Activated B cell treated with CpG ODN at 0.5 μM for 24 hours (primary cell): ENCODE measurements at places on chromosomes 5 and 9.

- H3K27ac ChIP-seq = no peak overlapping the region
- H3K4me3 ChIP-seq = no peak overlapping the region
- no peaks in the 10 kb centered on the region for H3K36me3 ChIP-seq
Observed at GRCh38 chr5:132180134-132180745, 47.4 kb downstream of the P4HA2 start.

DNA sequence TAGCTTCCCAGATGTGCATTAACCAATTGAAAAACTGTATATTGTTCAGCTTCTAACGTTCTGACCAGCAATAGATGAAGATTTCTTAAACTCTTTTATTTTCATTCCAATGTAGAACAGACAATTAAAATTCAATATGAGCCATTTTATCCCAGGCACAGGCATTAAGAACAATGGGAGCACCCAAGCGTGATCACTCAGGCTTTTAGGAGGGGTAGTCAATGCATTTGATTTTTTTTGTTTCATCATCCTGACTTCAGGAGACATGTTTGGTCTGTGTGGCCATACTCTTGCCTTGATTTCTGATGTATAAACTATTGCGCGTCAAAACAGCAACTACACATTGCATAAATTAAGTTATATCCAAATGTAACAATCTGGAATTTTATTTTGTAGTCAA, 653.0 kb upstream of the RORB start:
- no peaks in the 10 kb centered on the region for H3K36me3 ChIP-seq
- no peak overlapping the region for H3K4me3 ChIP-seq
- DNase-seq = no peak
- no peaks in the 10 kb centered on the region for H3K27me3 ChIP-seq
- no peaks in the 10 kb centered on the region for H3K4me1 ChIP-seq

DNA sequence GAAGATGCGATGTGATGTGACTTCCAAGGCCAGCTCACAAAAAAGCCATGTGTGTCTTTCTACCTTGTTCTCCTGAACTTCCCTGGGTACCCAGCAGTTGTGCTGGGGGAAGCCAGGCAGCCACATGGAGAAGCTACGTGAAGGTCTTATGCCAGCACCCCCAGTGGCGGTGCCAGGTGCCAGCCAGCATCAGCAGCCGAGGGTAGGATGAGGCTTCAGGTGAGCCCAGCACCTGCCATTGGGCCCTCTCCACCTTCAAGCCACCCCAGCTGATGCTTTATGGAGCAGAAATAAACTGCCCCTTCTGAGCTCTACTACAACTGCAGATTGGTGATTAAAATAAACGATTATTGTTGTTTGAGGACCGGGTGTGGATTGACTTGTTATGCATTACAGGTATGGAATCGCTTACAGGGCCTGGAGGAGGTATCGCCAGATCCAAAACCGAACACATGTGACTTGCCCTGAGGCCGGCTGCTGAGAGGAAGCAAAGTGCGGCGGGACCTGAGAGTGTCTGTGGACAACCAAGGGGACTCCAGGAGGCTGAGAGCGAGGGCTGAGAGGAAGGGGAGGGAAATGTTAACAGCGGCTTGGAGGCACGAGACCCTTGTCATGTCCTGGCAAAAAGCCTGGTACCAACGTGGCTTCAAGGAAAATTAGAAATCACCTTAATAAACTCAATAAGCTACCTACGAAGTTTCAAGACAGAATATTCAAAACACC, 36.0 kb upstream of the OLFM1 start:
- H3K27me3 ChIP-seq = peaks cover 9% of the 10 kb centered on the region
- H3K4me3 ChIP-seq = no peak overlapping the region
- peaks cover 17% of the 10 kb centered on the region for H3K4me1 ChIP-seq
- H3K27ac ChIP-seq = no peak overlapping the region
- no peaks in the 10 kb centered on the region for H3K36me3 ChIP-seq
- no peak for DNase-seq

DNA sequence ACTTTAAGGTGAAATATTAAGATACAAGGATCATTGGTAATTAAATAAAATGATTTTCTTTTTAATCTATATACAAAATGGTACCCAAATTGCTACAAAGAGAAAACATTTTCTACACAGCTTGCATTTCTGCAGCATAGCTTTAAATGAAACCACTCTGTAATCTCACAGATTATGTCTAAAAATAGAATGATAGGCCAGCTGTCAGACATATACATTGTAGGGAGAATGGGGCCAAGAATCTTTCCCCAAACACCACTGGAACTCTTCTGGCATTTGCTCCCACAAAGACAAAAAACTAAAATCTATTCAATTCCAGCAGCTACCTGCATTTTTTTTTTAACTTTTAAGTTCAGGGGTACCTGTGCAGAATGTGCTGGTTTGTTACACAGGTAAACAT, 124.1 kb upstream of the NR5A1 start:
- no peak overlapping the region for H3K27ac ChIP-seq
- no peak overlapping the region for H3K4me3 ChIP-seq
- no peaks in the 10 kb centered on the region for H3K27me3 ChIP-seq
- no peaks in the 10 kb centered on the region for H3K36me3 ChIP-seq

- no peaks in the 10 kb centered on the region for H3K36me3 ChIP-seq
- H3K27me3 ChIP-seq = peaks cover 41% of the 10 kb centered on the region
- no peak for DNase-seq
- no peaks in the 10 kb centered on the region for H3K4me1 ChIP-seq
Observed at GRCh38 chr5:589173-589572, 23.0 kb upstream of the CEP72 start.

DNA sequence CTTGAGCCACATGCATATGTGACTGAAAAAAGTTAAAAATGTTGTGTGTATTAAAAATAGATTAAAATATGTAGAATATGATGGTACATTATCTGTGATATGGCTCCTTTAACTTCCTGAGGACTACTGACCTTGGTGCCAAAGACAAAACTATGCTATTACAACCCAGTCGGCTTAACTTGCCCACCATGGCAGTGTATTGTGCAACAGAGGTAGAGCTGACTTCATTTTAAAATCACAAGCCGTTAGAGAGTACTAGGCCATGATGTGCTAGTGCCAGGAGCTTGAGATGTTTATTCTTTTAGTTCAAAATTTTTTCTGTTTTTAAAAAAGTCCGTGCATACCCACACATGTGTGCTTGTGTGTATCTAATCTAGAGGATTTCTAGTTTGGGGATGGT, 46.3 kb downstream of the NAA35 start:
- no peak for DNase-seq
- H3K4me1 ChIP-seq = no peaks in the 10 kb centered on the region
- no peak overlapping the region for H3K4me3 ChIP-seq

DNA sequence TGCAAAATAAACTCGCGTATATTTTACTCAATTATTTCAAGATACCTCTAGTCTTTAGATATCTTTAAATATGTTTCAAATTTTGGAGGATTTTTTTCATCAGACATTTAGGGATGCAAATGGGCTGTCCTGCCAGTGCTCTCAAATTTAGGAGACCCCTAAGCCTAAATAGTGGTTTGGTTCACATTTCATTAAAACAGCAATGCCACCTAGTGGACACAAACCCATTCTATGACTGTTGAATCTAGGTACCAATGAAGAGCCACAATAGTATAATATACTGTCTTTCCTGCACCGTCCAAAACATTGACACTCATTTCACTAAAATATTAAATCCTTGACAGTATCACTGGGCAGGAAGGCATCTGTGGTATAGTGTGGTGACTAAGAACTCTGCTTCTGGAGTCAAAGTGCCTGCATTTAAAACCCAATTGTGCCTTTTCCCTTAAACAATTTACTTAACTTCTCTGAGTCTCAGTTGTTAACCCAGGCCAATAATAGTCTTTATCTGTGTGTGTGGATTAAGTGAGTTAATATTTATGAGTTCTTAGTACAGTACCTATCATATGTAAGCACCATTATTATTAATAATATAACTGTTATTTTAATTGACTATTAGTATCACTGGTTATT, 148.0 kb downstream of the RORB start:
- no peak overlapping the region for H3K4me3 ChIP-seq
- H3K27me3 ChIP-seq = peaks cover 19% of the 10 kb centered on the region
- DNase-seq = no peak
- no peaks in the 10 kb centered on the region for H3K36me3 ChIP-seq
- no peaks in the 10 kb centered on the region for H3K4me1 ChIP-seq
- H3K27ac ChIP-seq = no peak overlapping the region

GRCh38 chr5:128213340-128213739, 129.8 kb downstream of the SLC12A2 start:
- no peaks in the 10 kb centered on the region for H3K27me3 ChIP-seq
- no peak overlapping the region for H3K27ac ChIP-seq
- no peaks in the 10 kb centered on the region for H3K36me3 ChIP-seq
- DNase-seq = no peak
